ENCODE measurements at places on chromosomes 1 and 21. TPM values are rescaled to one million over a fixed set of nuclear protein-coding genes. Genes with fewer than 3 reads are reported as not detected.

Gene CLCA4
- total RNA-seq, result not detected

Gene DDAH1
- total RNA-seq, result 0.24 TPM

Gene GNPAT
- 53.8 TPM for total RNA-seq

Gene TSPAN2
- not detected for total RNA-seq

Gene DIO1
- not detected for total RNA-seq

Gene SLC6A17
- not detected for total RNA-seq

Gene HSPB7
- total RNA-seq, result not detected

Gene KRTAP7-1
- total RNA-seq, result not detected

Gene VWA5B1
- not detected for total RNA-seq

Gene CD48
- 0.42 TPM for total RNA-seq

Gene RXFP4
- not detected for total RNA-seq

Gene SYTL1
- 6.0 TPM for total RNA-seq

Gene PLA2G2F
- not detected for total RNA-seq

Gene ARHGEF16
- total RNA-seq, result 1.2 TPM

Gene GNG4
- 0.11 TPM for total RNA-seq

Gene PRELP
- total RNA-seq, result 0.04 TPM

Gene TMCO1
- total RNA-seq, result 142 TPM

Gene CYP4A22
- total RNA-seq, result 0.07 TPM
